Liver (tissue), 10 donors: ENCODE measurements at places on chromosomes 11 and 22. TPM values are rescaled to one million over a fixed set of nuclear protein-coding genes. Genes with fewer than 3 reads are reported as not detected.

The OR52N4 gene
- polyA plus RNA-seq, result not detected

The CCDC116 gene
- polyA plus RNA-seq, result not detected

The LYVE1 gene
- polyA plus RNA-seq, result 11.3 TPM

The MN1 gene
- 0.10 TPM for polyA plus RNA-seq

The AQP11 gene
- polyA plus RNA-seq, result 15.2 TPM

The TECTA gene
- 0.46 TPM for polyA plus RNA-seq

The INS gene
- polyA plus RNA-seq, result 0.16 TPM
